NK-92 treated with Interleukin-12 subunit alpha and Interleukin-12 subunit beta, amount 100 ng/mL, for 24 hours (cell line): ENCODE measurements at places on chromosomes 2 and 18.

DNA sequence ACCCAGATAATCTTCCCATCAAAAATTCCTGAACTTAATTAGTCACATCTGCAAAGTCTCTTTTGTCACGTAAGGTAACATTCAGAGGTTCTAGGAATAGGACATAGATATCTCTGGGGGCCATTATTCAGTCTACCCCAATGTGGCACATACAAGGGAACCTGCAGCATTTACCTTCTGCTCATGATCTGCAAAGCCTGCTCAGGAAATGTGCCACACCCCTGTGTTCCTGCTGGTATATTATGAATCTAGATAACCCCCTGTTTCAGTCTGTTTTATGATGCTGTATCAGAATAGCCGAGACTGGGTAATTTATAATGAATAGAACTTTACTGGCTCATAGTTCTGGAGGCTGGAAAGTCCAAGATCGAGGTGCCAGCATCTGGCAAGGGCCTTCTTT is 103.5 kb downstream of the ARL4C start:
- no peak for DNase-seq

- no peak for DNase-seq
Observed at GRCh38 chr18:56721031-56721430, 69.9 kb downstream of the WDR7 start.

- DNase-seq = no peak
Observed at GRCh38 chr2:229927817-229928321, 5.6 kb downstream of the FBXO36 start.

DNA sequence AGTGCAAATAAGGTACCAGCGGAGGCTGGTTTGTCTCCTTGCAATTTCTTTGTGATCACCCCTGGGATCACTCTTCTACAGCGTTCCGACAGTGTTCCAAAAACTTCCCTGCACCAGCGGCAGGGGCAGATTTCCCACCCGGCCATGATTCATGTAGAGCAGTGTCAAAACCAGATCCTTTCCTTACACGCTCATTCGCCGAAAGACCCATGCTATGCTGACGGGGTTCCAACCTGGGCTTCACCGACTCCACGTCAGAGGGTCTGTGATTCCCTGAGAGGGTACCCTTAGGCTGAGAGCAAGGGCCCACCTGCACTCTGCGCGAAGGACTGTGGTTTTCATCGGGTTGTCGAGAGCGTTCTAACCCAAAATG is 423 bp upstream of the TTC27 start:
- no peak for DNase-seq

DNA sequence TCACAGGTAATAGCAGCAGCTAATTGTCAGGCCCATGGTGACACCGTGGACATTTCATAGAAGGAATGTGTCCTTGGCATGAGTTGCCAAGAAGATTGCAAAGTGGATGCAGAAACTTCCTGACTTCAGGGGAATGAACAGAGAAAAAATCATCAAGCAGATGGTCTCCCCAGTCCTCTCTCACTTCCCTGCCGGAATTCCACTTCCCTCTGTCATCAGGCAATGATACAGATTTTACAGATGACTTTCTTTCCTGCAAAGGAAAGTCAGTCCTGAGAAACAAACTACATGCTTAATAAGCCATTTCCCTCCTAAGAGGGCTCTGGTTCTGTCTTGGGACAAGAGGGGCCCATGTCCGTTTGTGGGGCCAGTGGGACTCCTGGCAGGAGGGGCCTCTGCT is 45.7 kb downstream of the KCNF1 start:
- DNase-seq = no peak

DNA sequence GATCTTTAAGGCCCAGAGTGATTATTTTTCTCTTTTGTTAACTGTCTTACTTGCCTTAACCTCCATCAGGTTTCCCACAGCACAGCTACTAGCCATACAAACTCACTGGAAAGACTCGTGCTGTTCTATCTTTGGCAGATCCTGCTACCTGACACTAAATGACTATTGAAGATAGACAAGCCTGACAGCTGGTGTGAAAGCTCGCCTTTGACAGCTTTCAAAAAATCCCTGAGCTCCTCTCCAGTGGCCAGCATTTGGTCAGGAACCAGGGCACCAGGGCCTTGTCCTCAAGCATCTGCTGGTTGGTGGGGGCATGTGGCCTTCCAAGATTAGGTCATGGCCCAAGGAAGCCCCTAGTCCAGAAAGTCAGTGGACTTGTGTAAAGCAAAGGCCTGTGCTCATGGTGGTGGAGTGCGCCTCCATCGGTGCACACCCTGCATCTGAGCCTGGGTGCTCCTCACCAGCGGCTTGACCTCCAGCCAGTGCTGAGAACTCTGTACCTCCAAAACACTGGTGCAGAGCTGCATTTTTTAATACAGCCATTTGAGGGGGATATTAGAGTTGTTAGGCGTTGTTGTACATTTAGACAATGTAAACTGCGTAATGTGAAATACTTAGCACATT is 158.5 kb downstream of the NCK2 start:
- DNase-seq = no peak
